ENCODE measurements at places on chromosomes 3 and 15. TPM values are rescaled to one million over a fixed set of nuclear protein-coding genes. Genes with fewer than 3 reads are reported as not detected.

The CFAP92 gene
- total RNA-seq, result not detected

The DUSP7 gene
- 26.3 TPM for total RNA-seq

The RLBP1 gene
- total RNA-seq, result not detected

The EIF1B gene
- 81.4 TPM for total RNA-seq

DNA sequence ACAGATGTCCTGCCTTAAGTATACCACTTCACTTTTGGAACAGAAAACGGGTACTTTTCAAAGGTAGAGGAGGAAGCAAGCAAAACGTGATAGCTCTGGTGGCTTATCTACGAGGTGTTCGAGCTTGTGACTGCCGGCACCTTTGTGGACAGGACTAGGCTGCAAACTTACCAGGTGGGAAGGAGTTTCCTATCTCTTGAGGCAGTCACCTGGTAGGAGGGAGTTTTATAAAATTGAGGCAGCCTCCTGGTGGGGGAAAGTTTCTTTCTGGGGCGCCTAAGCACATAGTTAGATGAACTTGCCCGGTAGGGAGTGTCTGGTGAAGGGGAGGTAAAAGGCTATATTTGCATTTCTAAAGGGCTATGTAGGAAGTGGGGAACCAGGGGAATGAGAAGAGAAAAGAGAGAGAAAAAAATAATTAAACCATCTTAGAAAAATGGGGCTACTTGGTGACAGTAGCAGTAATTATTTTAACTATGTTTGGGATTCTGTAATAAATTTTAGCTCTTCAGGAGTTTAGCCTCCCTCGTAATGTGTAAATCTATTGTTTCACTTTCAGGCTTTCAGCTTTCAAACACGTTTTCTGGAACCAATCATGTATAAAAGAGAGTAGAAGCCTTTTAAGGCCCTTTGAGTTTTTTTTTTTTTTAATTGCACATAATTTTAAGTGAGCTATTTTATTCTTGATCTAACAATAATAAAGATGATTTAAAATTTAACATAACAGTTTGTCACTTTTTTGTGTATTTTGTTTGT, 131.0 kb downstream of the IL5RA start:
- no peaks in the 10 kb centered on the region for H3K4me1 ChIP-seq
- DNase-seq, result no peak
- H3K36me3 ChIP-seq, result no peaks in the 10 kb centered on the region
- no peaks in the 10 kb centered on the region for H3K27me3 ChIP-seq
- H3K27ac ChIP-seq, result no peak overlapping the region
- no peak overlapping the region for H3K4me3 ChIP-seq

DNA sequence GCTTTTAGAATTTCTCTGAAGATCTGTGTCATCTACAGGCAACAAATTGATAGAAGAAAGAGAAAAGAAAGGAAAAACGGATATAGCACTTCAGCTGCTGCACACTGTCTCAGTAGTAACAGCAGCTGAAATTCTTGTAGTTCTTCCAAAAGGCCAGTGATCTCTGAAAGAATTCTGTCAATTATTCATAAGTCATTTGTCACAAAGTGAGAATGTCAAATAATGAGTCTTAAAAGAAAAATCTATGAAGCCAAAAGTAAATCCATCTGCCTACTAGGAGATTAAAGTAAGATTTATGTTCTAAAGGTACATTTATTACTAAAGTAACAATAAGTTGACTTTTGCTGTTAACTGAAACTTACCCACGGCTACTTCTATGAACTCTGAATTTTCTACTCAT, 24.6 kb downstream of the IFT80 start:
- no peaks in the 10 kb centered on the region for H3K27me3 ChIP-seq
- no peak overlapping the region for H3K4me3 ChIP-seq
- no peaks in the 10 kb centered on the region for H3K4me1 ChIP-seq

GRCh38 chr3:32583708-32584107, 13.1 kb upstream of the DYNC1LI1 start:
- no peaks in the 10 kb centered on the region for H3K36me3 ChIP-seq
- no peak overlapping the region for H3K4me3 ChIP-seq
- no peaks in the 10 kb centered on the region for H3K27me3 ChIP-seq
- no peak overlapping the region for H3K27ac ChIP-seq
- H3K4me1 ChIP-seq, result no peaks in the 10 kb centered on the region

GRCh38 chr15:39890621-39891020, 29.4 kb downstream of the GPR176 start:
- no peak overlapping the region for H3K27ac ChIP-seq
- H3K27me3 ChIP-seq, result no peaks in the 10 kb centered on the region
- H3K4me3 ChIP-seq, result no peak overlapping the region
- no peak for DNase-seq
- H3K36me3 ChIP-seq, result no peaks in the 10 kb centered on the region

- H3K27ac ChIP-seq, result no peak overlapping the region
- no peaks in the 10 kb centered on the region for H3K27me3 ChIP-seq
- no peak overlapping the region for H3K4me3 ChIP-seq
Measured at GRCh38 chr3:155303540-155304097, 10.1 kb upstream of the STRIT1 start.

DNA sequence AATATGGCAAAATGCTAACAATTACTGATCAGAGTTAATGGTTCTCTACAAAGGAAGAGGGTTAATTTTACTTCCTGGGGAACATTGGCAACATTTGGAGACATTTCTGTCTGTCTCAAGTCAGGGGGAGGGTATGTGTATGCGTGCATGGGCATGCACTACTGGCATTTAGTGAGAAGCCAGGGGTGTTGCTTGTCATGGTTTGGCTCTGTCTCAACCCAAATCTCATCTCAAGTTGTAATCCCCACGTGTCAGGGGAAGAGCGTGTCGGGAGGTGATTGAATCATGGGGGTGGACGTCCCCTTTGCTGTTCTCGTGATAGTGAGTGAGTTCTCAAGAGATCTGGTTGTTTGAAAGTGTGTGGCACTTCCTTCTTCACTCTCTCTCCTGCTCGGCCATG, 28.3 kb upstream of the TNIK start:
- peaks cover 27% of the 10 kb centered on the region for H3K4me1 ChIP-seq
- DNase-seq, result no peak
- no peak overlapping the region for H3K27ac ChIP-seq
- no peaks in the 10 kb centered on the region for H3K36me3 ChIP-seq

DNA sequence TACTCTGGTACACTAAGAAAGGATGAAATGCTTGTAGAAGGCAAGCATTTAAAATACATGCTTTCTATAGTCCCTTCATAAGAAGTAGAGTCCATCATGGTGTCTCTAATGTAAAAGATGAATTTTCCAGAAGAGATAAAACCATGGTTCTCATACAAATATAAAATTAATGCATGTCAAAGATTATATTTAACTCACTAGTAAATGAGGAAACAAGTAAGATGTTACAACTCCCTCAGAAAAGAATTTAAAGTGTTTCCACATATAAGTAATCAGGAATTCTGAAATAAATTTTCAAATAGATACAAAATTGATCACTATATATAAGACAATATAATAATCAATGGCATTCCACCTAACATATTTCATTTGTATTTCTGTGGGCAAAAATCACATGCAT, 570.3 kb upstream of the CCDC54 start:
- no peaks in the 10 kb centered on the region for H3K27me3 ChIP-seq
- no peaks in the 10 kb centered on the region for H3K36me3 ChIP-seq
- H3K4me1 ChIP-seq, result no peaks in the 10 kb centered on the region
- H3K4me3 ChIP-seq, result no peak overlapping the region
- no peak overlapping the region for H3K27ac ChIP-seq
- DNase-seq, result no peak

DNA sequence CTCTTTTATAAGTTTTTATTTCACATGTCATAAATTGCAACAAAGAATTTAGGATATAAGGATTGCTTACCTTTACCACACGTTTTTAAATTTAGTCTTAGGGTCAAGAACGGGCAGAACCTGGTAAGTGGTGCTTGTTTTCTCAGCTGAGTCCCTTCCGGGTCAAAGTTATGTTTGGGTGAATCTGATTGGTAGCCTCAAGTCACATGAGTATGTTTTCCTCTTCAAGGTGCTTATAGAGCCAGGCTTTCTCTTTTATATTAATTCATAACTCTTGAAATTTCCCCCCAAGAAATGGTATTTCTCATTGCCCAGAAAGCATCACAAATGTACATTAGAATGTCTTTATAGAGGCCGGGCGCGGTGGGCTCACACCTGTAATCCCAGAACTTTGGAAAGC, 415.7 kb upstream of the ROBO2 start:
- no peaks in the 10 kb centered on the region for H3K4me1 ChIP-seq
- H3K27ac ChIP-seq, result no peak overlapping the region
- H3K36me3 ChIP-seq, result no peaks in the 10 kb centered on the region
- no peaks in the 10 kb centered on the region for H3K27me3 ChIP-seq

DNA sequence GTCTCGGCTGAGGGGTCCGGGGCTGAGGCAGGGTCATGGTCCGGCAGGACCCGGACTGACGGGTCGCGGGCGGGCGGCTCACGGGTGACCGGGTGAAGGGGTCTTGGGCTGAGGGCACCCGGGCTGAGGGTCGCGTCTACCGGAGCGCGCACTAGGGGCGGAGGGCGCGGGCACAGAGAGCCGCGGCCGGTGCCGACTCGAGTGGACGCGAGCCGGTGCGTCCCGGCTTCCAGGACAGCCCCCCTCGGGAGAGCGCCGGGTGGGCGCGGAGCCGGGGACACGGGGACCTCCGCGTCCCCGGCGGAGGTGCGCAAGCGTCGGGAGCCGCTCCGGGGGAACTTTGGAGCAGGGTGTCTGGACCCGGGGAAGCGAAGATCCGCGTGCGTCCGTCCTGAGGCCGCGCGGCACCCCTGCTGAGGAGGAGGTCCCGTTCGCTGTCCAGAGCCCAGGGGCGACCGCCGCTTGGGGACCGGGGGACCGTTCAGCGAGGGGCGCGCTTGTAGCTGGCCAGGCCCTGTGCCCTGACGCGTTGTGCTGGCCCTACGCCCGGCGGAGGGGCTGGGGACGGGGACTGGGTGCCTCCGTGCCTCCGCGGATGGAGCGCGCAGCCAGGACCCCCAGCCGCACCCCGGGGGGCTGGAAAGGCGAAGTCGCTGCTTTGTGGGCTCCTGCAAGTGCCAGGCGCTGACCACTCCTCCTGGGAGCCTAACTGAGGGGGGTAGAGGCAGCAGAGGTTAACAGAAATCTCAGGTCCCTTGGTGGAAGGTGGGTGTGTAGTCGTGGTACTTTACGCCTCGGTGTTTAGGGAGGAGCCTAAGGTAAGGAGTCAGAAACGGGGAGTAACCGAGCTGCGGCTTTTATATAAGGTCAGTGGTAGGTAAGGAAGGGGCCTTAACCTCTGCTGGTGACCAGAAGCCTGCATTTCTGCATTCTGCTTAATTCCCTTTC, at the start of gene PPARG:
TSS of gene PPARG (plus strand) at position 889 of the 948 bp plus-strand sequence. CDS start 90,642 bp downstream, outside the sequence.
- DNase-seq, result no peak
- no peaks in the 10 kb centered on the region for H3K36me3 ChIP-seq
- no peak within 1 kb of the TSS for H3K4me3 ChIP-seq
- peaks cover 4% of the 10 kb centered on the region for H3K27me3 ChIP-seq

DNA sequence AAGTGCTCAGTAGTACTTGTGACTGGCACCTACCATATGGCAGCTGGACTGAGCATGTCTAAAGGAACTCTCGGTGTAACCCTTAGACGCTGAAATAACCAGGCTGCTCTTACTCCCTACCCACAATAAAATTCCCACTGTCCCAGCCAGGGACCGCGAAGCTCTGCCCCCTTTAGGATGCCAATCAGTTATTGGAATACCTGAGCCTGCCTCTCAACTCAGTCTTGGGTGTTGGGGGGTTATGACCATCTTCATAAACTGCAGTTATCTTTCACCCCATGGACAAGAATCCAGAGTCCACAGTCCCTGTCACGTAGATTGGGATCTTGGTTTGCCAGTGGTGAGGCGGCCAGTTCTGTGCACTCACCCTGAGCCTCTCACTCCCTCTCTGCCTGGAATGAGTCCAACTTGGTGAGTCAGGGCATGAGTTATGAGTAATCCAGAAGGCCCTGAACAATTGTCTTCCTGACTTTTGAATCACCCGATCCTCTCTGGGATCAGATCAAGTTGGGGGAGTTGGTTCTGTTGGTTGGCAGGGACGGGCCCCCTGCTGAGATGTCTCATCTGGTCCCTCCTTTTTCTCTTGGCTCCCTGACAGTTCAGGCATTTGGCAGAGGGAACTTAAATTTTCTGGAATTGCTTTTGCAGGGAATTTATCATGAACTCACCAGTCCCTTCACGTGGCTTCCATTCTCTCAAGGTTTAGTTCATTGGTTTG, 120.1 kb upstream of the UBE2E1 start:
- DNase-seq, result no peak
- no peaks in the 10 kb centered on the region for H3K4me1 ChIP-seq
- H3K27me3 ChIP-seq, result no peaks in the 10 kb centered on the region
- no peak overlapping the region for H3K4me3 ChIP-seq
- no peaks in the 10 kb centered on the region for H3K36me3 ChIP-seq

- peaks cover 34% of the 10 kb centered on the region for H3K36me3 ChIP-seq
- H3K27me3 ChIP-seq, result no peaks in the 10 kb centered on the region
- H3K4me3 ChIP-seq, result no peak overlapping the region
- no peak for DNase-seq
- no peaks in the 10 kb centered on the region for H3K4me1 ChIP-seq
- H3K27ac ChIP-seq, result no peak overlapping the region
Measured at GRCh38 chr3:143016321-143016972, 15.1 kb downstream of the U2SURP start.

DNA sequence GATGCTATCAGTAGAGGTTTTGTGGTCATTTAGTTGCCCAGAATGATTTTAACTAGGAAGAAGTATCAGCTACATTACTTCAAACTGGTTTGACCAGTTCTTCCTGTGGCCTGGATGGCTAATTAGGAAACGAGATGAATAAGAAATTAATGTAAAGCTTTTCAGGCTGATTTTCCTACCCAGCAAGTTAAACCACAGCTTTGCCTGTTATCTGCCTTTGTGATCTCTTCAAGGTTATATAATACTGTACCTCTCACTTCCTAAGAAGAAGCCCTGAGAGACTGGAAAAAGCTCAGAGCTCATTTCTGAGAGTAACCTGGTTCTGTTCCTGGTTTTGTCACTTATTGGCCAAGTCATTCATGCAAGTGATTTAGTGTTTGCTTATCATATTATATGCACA, 782.2 kb upstream of the GOLIM4 start:
- no peaks in the 10 kb centered on the region for H3K27me3 ChIP-seq
- no peaks in the 10 kb centered on the region for H3K4me1 ChIP-seq
- no peak overlapping the region for H3K4me3 ChIP-seq

DNA sequence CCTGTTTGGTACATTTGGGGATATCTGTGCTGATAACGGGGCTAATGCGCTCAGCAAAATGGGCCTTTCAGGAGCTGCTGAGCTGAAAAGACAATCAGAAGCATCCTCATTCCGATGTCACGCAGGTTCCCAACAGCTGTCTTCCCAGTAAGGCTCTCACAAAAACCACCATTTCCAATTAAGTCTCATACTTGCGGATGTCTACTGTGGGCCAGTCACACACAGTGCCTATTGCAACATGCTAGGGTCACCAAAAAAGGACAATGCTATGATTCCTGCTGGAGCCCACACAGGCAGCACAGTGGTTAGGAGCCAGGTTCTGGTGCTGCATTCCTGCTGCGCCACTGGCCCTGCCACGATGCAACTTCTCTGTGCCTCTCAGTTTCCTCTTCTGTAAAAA, 16.4 kb upstream of the LDHAL6B start:
- no peaks in the 10 kb centered on the region for H3K27me3 ChIP-seq
- DNase-seq, result no peak
- H3K4me3 ChIP-seq, result no peak overlapping the region
- no peak overlapping the region for H3K27ac ChIP-seq
